ENCODE measurements at places on chromosomes 5 and 9.
A peak's percentile ranks its signal among the peaks of the same experiment; 100 is the strongest.

- DNase-seq = no peak
These were observed 24.0 kb upstream of the MAP3K1 start for GRCh38 chr5:56791396-56791795.

DNA sequence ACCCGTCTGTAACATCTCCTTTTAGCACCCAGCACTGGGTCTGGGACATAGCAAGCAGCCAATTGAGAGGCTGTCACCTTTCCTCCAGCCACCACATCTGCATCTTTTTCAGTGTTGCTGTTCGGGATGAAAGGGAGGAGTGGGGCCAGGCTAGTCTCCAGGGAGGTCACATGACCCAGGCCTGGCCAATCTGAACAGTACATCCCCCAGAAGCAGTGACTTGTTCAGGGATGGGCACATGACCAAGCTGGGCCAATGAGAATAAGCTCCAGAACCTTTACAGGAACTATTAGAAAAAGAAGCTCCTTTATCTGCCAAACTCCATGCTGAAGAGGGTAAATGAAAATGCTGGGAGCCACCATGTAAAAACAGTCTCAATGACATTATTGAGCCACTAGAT is 359.0 kb downstream of the SLIT3 start:
- DNase-seq = no peak

GRCh38 chr5:170342153-170342725 is 44.7 kb upstream of the LCP2 start:
- DNase-seq = no peak

GRCh38 chr5:138068742-138069600 is 14.9 kb upstream of the WNT8A start:
- peak; percentile 40 for DNase-seq

- DNase-seq = no peak
These were observed 140.0 kb upstream of the OTULINL start for GRCh38 chr5:14441641-14442040.

- no peak for DNase-seq
These were observed 384.2 kb downstream of the EFNA5 start for GRCh38 chr5:107286447-107287098.

DNA sequence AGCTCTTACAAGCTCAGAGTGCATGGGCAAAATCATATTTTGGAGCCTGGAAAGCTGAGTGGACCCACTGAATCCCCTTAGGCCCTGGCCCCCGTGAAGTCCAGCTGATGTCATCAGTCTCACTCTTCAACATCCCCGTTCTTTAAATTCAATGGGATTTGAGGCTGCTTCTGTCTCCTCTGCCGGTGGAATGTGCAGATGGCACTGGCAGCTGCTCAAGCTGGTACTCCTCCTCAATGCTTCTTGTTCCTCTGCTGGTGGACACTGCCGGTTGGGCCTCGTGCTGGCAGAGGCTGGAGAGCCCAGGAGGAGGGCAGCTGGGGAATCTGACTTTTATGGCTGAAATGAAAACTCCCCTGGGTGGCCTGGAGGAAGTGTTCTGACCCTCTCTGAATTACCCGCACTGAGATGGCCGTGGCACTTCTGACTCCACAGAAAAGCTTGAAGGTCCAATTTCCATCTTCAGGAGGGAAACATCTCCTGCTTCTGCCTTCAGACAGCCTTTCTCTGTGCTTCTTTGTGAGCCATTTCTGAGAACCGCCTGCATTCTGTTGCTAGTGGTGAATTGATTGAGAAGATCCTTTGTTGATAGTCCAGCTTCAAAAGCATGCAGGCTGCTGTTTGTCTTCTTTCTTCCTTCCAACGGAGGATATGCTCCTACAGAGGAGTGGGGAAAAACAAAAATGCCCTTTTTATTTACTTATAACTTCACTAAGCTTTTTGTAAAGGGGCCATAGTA is 298.9 kb downstream of the TMEM38B start:
- DNase-seq = no peak

DNA sequence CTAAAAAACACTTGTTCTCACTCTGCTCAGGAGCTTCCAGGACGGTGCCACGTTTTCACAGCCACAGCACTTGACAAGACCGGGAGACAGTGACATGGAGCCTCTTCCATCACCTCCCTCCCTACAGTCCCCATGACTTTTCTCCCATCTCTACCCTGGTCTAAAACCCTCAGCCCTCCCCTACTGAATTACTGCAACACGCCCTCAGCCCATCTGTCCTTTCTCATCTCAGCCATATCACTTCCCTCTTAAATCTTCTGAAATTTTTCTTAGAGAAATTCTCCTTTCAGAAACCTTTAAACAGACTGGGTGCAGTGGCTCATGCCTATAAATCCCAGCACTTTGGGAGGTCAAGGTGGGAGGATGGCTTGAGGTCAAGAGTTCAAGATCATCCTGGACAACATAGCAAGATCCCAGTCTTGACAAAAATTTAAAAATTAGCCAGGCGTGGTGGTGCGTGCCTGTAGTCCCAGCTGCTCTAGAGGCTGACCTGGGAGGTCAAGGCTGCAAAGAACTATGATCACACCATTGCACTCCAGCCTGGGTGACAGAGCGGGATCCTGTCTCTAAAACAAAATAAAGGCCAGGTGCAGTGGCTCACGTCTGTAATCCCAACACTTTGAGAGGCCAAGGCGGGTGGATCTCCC is 125.8 kb downstream of the MYO10 start:
- DNase-seq = no peak

- no peak for DNase-seq
These were observed 77.6 kb upstream of the FREM1 start for GRCh38 chr9:14987858-14988257.
